Left lung (tissue), 14 donors: ENCODE measurements at places on chromosomes 3 and 15. TPM values are rescaled to one million over a fixed set of nuclear protein-coding genes. Genes with fewer than 3 reads are reported as not detected.

GRCh38 chr3:142660383-142660782 lies 63.5 kb upstream of the TRPC1 start:
- no peak for DNase-seq

DNA sequence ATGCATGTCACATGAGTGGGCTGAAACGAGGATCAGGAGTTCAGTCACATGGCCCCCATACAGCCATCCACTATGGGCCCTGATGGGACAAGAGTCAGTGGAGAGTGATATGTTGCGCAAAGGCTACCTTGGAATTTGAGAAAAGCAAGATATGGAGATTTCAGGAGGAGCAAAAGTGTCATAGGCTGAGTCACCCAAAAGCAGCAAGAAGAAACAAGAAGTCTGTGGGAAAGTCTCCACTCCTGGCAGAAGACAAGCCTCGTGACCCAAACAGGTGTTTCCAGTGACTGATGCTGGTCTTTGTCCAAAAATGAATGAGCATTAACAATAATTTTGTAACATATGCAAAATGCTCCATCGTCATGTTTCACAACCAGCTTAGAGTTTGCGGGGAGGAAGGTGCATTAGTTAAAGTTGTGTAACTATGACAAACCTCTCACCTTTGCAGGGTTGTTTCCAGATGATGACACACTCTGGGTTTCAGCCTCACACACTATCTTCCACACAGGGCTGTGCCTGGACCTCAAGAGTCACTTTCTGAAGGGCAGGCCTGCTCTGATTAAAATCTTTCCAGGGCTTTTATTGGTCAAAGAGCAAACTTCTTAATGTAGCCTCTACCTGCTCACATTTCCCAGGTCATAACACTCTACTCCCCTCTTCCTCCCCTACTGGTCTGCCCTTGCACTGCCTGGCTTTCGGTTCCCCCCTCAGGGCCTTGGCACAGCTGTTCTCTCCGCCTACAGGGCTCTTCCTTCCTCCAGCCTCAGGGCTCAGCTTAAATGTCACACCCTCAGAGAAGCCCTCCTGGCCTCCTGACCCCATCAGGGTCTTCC lies 3.9 kb upstream of the DNASE1L3 start:
- no peak for DNase-seq

The LTK gene
- 2.7 TPM for polyA plus RNA-seq

The GOLGA8R gene
- 12.0 TPM for polyA plus RNA-seq

The ADAMTS7 gene
- 56.0 TPM for polyA plus RNA-seq

DNA sequence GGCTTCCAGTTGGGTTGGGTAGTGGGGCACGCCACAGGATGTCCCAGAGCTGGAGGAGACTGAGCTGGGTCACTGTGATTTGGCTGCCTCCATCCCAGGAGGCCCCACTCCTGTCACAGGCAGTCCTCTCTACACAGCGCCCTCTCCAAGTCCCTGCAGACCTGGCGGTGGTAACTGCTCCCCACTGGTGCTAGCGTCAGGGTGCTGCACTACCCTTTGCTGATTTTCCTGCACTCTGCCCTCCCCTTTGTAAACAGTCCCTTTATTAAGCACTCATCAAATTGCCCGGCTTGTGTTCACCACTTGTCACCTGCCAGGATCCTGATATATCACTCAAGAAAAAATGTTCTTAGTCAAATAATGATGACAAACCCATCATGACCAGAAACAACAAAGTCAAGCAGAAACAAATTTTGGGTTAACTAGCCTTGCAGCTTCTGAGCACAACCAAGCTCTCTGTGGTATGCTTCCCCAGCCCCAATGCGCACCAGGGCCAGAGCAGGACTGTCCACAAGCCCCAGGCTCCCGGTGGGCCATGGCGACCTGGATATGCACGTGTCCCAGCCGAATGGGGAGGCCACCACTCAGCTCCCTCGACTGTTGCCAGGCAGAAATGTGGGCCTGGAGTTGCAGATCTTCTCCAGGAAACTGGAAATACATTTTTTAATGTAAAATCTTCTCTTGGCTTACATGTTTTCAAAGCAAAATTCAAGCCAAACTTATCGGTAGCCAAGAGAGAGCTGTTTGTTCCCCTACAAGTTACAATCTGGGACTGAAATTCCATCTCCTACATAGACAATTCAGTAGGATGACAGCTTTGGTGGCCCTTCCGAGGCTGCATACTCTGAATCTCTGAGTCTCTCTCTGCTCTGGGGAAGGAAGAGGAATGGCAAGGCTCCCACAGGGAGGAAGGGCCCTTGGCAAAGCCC lies 24.5 kb downstream of the MEGF11 start:
- no peak for DNase-seq

- no peak for DNase-seq
Measured at GRCh38 chr15:93049914-93050578, 39.0 kb downstream of the RGMA start.

The COMMD2 gene
- 56.3 TPM for polyA plus RNA-seq

- peak; percentile 91 for DNase-seq
Measured at GRCh38 chr3:149969940-149970715, 567 bp downstream of the PFN2 start.

The CYP1A2 gene
- 0.31 TPM for polyA plus RNA-seq

The ADAMTSL3 gene
- polyA plus RNA-seq, result 24.6 TPM

- no peak for DNase-seq
Measured at GRCh38 chr3:45786801-45787495, 9.4 kb downstream of the SLC6A20 start.

GRCh38 chr3:40800343-40800742 lies 275.6 kb downstream of the ZNF621 start:
- no peak for DNase-seq

GRCh38 chr3:179640469-179640868 lies 12.4 kb upstream of the USP13 start:
- DNase-seq, result no peak

The SPINT1 gene
- 51.8 TPM for polyA plus RNA-seq

DNA sequence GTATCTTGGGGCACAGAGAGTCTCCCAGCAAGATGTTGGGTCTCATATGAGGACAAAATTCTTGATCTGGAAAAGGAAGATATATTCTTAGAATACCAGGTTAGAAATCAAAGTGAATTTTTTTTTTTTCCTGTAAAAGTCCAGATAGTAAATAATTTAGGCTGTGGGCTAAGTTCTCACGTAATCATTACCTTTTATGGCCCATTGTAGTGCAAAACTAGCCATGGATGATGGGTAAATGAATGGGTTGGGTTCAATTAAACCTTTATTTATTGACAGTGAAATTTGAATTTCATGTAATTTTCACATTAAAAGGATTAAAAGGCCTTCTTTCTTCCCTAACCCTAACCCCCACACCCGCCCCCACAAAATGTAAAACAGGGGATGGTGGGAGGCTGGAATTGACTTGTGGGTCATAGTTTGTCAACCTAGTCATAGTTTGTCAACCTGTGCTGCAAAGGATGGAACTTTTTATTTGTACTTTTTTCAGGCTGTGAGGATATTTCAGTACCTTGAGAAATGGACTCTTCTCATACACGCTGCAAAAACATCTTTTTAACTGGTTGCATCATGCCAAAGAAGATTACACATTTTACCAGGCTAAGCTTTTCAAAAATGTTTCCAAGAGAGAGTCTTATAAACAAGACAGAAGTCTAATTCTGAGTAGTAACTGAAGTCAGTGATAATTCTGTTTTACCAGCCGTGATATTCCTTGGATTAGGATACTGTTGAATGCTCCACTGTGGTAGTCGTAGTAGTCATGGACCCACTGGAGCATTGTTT lies 138.8 kb downstream of the AKAP13 start:
- no peak for DNase-seq
